Aorta (tissue), 5 donors: ENCODE measurements at places on chromosomes 6 and 20. TPM values are rescaled to one million over a fixed set of nuclear protein-coding genes. Genes with fewer than 3 reads are reported as not detected.

Gene GGT7
- 7.5 TPM for polyA plus RNA-seq

- no peak overlapping the region for H3K4me3 ChIP-seq
- H3K4me1 ChIP-seq, result no peaks in the 10 kb centered on the region
- no peak overlapping the region for H3K27ac ChIP-seq
- no peak for DNase-seq
Measured at GRCh38 chr6:30219244-30219643, 6.0 kb upstream of the TRIM26 start.

DNA sequence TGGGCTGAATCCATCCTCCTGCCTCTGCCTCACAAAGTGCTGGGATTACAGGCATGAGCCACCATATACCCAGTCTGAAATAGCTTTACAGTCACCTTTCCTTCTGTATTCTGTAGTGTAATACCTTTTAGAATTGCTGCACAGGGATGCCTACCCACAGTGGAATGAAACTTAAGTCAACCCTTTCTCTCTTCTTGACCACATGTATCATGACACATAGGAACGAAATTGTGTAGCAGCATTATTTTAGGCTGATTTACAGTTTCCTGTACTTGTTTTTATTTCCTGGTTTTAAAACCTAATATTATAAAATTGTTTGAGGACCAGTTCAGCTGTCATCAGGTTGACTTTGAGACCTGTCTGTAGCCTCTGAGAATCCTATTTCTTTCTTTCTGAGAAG lies 297.8 kb downstream of the ZFAND3 start:
- H3K4me3 ChIP-seq, result no peak overlapping the region
- no peak for DNase-seq
- H3K4me1 ChIP-seq, result no peaks in the 10 kb centered on the region
- no peaks in the 10 kb centered on the region for H3K27me3 ChIP-seq
- H3K27ac ChIP-seq, result no peak overlapping the region
- H3K36me3 ChIP-seq, result no peaks in the 10 kb centered on the region

DNA sequence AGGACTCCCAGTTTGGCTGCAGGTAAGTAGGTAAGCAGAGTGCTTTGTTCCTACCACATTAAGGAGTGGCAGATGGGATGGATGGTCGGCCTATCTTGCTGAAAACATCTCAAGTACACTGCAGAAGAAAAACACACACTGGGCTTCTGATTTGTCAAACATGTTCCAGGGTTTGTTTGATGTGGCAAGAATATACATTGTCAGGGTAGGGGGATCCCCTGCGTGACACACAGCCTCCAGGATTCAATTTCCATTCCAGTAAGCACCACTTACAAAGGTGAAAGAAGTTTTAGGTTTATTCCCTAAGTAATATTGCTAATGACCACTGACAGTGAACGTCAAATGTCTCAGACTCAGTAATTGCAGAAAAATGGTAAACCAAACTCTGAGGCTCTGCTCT lies 26.0 kb upstream of the KIF16B start:
- no peak for DNase-seq
- H3K36me3 ChIP-seq, result no peaks in the 10 kb centered on the region
- no peak overlapping the region for H3K4me3 ChIP-seq
- no peaks in the 10 kb centered on the region for H3K4me1 ChIP-seq
- H3K27me3 ChIP-seq, result no peaks in the 10 kb centered on the region

GRCh38 chr20:18138639-18139583 lies 1.2 kb downstream of the KAT14 start:
- no peaks in the 10 kb centered on the region for H3K4me1 ChIP-seq
- no peak for DNase-seq
- H3K27me3 ChIP-seq, result no peaks in the 10 kb centered on the region
- H3K27ac ChIP-seq, result no peak overlapping the region

DNA sequence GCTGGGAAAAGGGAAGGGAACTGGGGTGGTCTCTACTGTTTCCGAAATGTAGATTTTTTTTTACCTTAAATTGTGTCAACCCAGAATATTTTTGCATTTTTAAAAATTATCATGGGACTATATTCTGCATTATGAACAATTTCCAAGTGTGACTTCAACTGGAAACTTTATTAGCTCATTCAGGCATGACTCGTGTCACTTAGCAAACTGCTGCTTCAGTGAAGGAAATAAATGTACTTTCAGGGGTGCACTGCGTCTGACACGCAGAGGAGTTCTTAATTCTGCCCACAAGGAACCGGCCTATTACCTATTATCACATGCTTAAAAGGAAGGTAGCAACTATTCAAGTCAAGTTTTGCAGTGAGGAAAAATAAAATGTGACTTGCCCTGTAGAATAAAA lies 291.3 kb upstream of the PRDM1 start:
- H3K27me3 ChIP-seq, result no peaks in the 10 kb centered on the region
- no peak overlapping the region for H3K4me3 ChIP-seq
- no peak for DNase-seq
- no peak overlapping the region for H3K27ac ChIP-seq

- no peak overlapping the region for H3K27ac ChIP-seq
- DNase-seq, result peak; percentile 57
- H3K4me1 ChIP-seq, result no peaks in the 10 kb centered on the region
Measured at GRCh38 chr6:43883847-43884651, 114.0 kb downstream of the VEGFA start.

DNA sequence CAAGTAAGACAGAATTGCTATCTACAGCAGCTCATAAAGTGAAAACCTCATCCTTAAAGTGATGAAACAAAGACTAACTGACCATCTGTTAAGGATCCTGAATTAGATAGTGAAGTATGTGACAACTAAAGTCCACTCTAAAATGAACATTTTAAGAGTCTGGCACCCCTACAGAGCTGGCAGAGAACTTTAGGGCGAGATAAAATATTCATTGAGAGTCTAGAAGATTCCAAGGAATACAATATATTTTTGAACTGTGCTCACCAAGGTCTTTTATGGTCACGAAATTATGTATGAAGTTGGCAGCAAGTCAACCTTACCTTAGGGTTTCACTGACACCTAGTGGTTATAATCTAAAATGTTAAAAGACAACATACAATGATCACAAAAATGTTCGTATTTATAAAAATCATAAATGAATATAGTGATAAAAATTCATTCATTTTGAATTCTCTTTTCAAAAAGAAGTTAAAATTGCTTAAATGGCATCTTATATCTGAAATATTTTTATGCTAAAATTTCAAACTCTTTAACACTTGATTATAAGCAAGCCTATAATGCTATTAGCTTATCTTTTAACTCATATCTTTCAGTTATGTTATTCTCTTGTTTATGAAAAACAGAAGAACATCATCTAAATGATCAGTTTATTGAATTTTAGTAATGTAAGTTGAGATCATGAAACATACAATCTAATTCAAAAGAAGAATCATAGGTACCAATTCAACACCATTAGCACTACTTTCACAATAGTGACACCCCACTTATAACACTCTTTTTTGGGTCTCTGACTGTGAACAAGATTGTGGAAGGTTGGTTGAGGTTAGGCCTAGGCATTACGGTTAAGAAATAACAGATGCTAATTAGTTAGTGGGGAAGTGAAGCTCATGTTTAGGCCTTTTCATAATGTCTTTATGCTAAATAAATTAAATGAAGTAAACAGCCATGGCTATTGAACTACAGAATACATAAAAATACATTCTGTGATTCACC lies 27.5 kb downstream of the RSPH3 start:
- no peak overlapping the region for H3K27ac ChIP-seq
- no peaks in the 10 kb centered on the region for H3K36me3 ChIP-seq
- DNase-seq, result no peak
- H3K27me3 ChIP-seq, result no peaks in the 10 kb centered on the region
- no peaks in the 10 kb centered on the region for H3K4me1 ChIP-seq
- H3K4me3 ChIP-seq, result no peak overlapping the region
